Neuronal stem cell (in vitro differentiated cells): ENCODE measurements at places on chromosomes 2 and 18.

GRCh38 chr2:128062571-128062970 is 28.4 kb upstream of the UGGT1 start:
- no peak for DNase-seq

- DNase-seq = no peak
Observed at GRCh38 chr2:128753321-128753720, 434.7 kb upstream of the HS6ST1 start.

DNA sequence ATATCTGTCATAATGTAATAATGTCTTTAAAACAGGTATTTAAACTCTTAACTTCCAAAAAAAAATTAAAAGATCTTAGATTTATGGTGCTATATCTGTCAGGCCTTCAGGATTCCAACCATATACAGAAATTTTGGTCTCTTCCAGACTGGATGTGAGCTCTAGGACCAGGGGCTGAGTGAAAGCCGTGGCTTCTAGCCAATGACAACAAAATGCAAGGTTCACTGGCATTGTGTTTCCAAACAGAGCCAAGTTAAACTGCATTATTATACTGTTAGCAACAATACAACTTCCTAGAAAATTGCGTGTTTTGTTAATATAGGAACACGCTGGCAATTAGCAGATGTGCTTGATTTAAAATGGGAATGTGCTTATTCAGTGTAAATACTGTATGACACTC is 809.8 kb upstream of the SOX11 start:
- no peak for DNase-seq

- DNase-seq = no peak
Observed at GRCh38 chr2:148968301-148968700, 70.2 kb upstream of the LYPD6B start.

- no peak for DNase-seq
Observed at GRCh38 chr2:124625561-124625960, 600.5 kb downstream of the CNTNAP5 start.

DNA sequence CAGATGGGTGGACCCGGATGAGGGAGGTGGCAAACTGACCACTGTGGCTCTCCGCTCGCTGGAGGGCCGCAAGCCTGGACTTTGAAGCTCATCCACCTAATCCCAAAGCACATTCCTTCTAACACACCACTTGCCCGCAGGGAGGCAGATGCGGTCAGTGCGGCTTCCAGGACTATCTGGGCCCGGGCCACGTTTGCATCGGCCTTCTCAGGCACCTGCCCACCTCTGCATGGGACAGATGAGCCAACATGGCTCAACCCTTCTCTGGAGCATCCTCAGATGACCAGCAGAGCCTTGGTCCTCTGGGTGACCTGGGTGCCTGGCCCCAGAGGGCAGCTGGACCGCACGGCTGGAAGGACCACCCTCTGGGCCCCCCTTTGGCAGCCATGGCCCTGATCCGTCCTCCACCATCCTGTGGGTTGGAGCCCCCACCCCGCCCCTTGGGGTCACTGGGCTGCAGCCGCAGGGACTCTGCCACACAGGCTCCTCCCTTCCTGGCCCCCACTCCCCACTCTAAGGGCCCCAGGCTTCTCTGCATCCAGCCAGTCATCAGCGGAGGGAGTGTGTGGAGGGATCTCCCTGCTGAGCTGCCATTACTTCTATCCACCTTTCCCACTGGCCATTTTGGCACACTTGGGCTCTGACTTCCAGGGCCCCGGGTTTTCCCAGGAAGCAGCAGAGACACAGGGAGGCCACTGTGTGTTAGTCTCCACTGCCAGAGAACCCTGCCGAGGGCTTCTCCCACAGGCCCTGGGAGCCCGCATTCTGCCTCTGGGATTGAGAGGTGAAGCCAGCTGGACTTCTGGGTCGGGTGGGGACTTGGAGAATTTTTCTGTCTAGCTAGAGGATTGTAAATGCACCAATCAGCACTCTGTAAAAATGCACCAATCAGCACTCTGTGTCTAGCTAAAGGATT is 12.3 kb downstream of the HDAC4 start:
- no peak for DNase-seq

GRCh38 chr2:164055623-164056022 is 319.8 kb upstream of the FIGN start:
- no peak for DNase-seq

GRCh38 chr18:40485318-40485717 is 1469.7 kb upstream of the PIK3C3 start:
- no peak for DNase-seq

GRCh38 chr2:123061534-123061933 is 963.6 kb upstream of the CNTNAP5 start:
- peak; percentile 69 for DNase-seq

GRCh38 chr2:44730593-44730992 is 210.9 kb upstream of the SIX3 start:
- no peak for DNase-seq

DNA sequence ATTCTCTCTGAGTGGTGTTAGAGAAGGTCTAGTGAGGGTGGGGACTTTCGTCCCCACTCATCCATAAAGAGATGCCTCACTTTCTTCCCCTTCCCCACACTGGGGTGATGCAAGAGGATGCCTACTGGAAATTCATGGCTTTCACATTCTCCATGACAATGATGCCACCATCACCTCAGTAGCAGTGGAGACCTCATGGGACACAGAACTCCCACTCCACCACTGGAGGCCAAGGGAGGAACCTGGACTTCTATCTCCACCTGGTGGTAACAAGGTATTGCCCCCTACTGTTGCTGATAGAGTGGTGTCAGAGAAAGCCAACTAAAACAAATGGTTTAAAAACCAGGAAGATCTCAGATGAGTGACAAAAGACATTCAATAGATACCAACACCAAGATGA is 110.9 kb downstream of the INHBB start:
- no peak for DNase-seq

DNA sequence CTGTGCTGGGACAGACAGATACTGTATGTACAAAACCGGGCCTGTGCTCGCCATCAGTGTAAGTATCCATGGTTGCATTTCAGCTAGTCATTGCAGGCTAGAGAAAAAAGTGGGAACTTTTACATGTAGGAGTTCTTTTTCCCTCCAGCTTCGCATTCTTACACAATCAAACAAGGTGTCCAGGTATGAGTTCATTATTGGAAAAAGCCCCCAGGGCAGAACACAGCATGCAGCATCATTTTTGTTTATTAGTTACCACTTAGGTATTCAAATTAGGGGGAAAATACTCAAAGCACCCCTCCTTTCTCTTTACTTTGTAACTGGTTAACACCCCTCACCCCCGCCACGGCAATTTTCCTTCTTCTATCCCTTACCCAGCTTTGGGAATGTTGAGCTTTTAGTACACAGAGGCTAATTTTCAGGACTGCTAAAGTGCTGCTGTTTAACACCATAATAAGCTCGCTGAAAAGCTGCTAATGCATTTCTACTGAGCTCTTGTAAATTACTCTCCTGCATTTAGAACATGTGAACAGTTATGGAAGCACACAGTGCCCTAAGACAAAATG is 13.6 kb downstream of the UPP2 start:
- DNase-seq = no peak

DNA sequence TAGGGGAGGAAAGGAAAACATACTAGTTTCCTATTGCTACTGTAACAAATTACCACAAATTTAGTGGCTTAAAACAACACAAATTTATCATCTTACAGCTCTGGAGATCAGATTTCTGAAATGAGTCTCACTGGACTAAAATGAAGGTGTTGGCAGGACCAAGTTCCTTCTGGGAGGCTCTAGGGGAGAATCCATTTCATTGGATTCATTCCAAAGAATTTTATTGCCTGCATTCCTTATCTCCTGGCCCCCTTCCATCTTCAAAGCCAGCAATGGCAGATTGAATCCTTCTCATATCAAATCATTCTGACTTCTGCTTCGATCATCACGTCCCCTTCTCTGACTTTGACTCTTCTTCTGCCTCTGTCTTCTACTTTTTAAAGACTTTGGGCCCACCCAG is 250.9 kb downstream of the IRS1 start:
- DNase-seq = no peak

- DNase-seq = no peak
Observed at GRCh38 chr2:2886922-2887321, 490.7 kb downstream of the EIPR1 start.

- DNase-seq = no peak
Observed at GRCh38 chr2:191907545-191907944, 60.7 kb upstream of the CAVIN2 start.

GRCh38 chr18:23179416-23179815 is 44.1 kb downstream of the CABLES1 start:
- DNase-seq = no peak

DNA sequence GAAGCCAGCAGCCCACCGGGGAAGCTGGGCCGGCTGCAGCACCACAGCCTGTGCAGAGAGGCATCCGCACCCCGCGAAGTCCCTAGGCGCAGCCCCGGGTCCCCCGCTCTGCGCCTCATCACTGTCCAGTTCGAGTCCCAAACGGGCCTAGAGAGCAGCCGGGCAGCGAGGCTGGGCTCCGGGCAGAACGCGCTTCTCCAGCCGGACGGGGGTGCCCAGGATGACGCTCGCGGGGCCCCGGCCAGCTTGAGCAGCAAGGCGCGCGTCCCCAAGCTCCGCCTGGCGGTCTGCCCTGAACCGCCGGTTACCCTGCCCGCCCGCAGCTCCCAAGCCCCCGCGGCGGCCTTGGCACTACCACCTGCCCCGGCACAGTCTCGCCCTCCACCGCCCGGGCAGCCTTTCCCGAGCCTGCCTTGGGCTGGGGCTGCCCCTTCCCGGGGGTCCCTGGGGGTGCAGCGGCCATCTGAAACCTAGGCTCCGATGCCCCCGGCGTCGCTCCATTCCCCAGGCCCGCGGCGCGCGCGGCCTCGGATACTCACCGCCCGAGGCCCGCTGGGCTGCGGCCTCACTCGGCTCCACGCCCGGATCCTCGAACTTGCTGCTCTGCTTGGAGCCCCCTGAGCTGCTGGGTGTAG is 591 bp downstream of the SLC16A14 start:
- peak; percentile 52 for DNase-seq

DNA sequence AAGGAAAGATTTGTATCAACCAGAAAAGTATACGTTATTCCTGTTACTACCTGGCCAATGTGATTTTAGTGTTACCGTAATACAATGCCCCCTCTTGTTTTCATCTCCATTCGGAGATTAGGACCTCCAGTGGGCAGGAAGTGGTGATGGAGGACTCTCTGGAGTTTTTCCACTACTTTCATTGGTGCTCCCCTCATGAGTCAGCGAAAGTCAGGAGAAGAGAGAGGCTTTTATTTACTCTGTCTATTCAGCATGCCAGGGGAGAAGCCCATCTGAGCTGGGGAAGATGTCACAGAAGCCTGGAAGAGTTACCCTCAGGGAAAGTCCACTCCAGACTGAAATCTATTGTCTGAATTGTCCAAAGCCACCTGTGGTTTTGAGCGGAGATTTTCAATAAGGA is 88.2 kb upstream of the THUMPD2 start:
- DNase-seq = no peak

- no peak for DNase-seq
Observed at GRCh38 chr2:30763151-30763660, 44.0 kb downstream of the CAPN13 start.

GRCh38 chr2:128196471-128196931 is 105.5 kb downstream of the UGGT1 start:
- no peak for DNase-seq

DNA sequence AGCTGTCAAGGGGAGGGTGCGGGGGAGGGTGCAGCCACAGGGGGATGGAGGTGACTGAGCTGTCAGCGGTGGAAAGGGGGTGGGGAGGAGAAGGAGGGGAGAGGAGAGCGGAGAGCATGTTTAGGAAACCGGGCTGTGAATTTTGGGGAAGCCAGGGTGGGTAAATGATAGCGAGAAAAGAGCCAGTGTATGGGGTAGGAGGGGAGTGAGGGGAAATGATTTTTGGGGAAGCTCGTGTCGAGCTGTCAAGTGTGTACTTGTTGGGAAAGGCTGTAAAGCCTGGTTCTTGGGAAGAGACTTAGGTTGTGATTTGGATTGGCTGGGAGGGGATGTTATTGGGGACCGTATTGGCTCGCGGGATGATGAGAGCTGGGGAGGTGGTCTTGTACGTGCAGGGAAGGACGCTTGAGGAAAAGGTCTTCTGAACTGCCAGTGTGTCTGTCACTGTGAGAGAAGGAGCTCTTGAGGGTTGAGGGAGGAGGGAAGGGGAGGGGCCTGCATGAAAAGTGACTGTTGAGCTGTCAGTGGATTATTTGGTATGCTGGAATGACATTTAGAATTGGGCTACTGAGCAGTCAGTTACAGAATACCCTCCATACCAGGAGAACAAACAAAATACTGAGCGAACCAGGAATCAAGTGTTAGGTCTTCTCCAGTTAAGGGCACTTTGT is 1.0 kb downstream of the UBR3 start:
- DNase-seq = peak; percentile 56

GRCh38 chr18:4450065-4450658 is 4.9 kb downstream of the DLGAP1 start:
- DNase-seq = no peak

- no peak for DNase-seq
Observed at GRCh38 chr2:207126724-207127308, 38.9 kb downstream of the KLF7 start.

DNA sequence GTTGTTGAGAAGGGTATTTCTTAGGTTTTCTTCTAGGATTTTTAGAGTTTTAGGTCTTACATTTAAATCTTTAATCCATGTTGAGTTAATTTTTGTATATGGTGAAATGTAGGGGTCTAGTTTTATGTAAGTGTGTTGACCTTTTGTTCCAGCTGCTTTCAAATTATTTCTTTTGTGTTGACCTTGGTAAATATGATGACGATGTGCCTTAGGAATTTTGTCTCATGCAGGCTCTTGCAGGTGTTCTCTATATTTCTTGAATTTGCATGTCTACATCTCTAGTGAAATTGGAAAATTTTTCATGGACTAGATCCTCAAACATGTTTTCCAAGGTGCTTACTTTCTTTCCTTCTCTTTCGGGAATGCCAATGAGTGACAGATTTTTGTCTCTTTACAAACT is 1609.3 kb upstream of the ZEB2 start:
- DNase-seq = no peak

DNA sequence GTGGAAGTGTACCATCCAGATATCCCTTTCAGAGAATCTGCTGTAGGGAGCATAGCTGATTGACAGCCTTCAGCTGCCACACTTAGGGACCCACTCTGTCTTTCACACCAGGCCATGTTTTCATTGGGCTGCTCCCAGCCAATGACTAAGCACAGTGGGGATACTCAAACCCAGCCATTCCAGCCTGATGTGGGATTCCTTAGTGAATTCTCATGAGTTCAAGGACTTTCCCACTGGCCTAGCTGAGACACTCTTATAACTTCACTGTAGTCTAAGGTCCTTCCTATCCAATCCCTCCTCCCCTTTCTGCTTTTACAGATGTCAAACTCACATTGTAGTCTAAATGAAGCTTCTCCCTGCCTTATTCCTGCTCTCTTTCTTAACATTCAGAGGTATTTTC is 201.2 kb downstream of the PIK3C3 start:
- no peak for DNase-seq

DNA sequence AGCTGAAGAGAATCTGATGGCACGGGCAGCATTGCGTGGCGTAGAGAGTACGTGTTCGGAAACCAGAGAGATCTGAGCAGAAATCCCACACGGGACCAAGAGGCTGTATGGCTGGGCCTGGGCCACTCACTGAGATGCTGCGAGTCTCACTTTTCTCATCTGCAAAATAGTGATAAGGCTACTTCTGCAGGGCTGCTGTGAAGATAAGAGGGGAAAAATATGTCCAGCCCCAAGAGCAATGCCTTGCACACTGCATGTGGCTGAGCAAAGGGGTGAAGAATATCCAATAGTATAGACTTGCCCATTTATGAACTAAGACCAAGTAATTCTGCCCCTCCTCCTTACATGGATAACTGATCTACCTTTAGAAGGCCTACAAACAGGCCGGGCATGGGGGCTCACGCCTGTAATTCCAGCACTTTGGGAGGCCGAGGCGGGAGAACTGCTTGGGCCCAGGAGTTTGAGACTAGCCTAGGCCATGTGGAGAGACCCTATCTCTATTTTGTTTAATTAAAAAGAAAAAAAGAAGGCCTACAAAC is 3.1 kb downstream of the FECH start:
- no peak for DNase-seq
